ENCODE measurements at places on chromosomes 1 and 21.

GRCh38 chr1:41359211-41360073 is 1.8 kb upstream of the FOXO6 start:
- DNase-seq: peak; percentile 27

DNA sequence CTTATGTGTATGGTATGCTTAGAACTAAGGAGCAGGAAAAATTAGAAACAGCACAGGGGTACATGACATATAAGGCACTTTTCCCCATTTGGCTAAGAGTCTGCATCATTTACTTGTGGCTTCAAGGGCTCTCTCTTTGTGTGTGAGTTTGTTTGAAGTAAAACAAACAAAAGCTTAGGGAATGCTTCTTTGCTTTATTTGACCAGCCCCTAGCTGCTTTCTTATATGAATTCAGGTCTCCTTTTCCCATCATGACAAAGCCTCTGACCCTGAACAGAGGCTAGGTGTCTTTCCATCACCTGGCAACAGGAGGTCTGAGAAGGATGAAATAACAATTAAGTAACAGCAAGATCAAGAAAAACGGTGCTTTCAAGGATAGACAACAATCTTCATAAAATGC is 643.8 kb upstream of the ADGRL2 start:
- no peak for DNase-seq

GRCh38 chr1:215497528-215497927 is 69.6 kb upstream of the KCTD3 start:
- no peak for DNase-seq

DNA sequence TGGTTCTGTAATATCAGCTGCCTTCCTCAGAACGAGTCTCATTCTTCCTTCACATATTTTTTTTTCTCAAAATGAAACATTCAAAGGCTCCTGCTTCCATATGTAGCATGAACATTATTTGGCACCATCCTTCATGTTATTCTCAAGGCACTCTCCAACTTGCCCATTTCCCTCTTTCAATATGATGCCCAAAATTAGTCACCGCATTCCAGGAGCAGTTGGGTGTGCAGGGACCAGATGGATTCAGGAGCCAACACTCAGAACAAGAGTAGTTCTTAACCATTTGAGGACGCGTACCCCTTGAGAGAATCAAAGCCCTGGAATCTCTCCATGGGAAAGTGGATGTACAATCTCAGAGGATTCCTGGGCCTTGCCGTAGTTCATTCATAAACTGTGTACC is 50.3 kb downstream of the KCNK1 start:
- no peak for DNase-seq

DNA sequence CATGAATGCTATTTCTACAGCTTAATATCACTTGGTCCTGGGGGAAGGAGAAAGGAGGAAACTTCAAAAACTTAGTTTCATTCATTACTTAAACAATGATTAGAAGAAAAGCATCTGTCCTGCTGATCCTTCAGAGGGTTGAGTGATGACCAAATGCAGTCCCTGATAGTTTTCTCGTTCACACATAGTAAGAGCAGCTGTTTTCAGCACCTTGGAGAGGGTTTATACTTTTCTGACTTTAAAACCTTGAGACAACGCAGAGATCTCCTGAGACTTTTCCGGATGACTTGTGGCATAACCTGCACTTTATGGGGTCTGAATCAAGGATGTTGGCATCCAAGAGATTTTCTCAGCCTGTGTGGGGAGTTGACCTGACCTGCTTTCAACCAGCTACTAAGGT is 94.0 kb upstream of the KCND3 start:
- no peak for DNase-seq
